ENCODE measurements at places on chromosomes 6 and 20. TPM values are rescaled to one million over a fixed set of nuclear protein-coding genes. Genes with fewer than 3 reads are reported as not detected.

EMILIN3 gene
- total RNA-seq, result 1.2 TPM

C20orf202 gene
- not detected for total RNA-seq

MAFB gene
- total RNA-seq, result not detected

GMDS gene
- 22.1 TPM for total RNA-seq

MAS1 gene
- total RNA-seq, result not detected

SMIM28 gene
- total RNA-seq, result not detected

DNA sequence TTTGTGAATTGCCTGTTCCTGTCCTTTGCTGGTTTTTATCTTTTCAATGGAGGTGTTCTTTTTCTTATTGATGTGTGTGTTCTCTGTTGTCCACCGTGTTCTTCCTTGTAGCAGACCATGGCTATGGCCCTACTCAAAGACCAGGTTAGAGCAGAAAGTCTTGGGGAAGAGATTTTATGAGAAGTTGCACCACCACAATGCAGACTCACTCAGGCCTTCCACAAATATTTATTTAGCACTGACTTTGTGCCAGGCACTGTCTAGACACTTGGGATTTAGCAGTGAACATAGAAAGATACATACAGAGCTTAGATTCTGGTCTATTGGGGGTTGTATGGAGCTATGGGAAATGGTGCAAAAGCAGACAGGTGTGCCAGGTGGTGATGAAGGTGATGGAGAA is 98.8 kb downstream of the DTD1 start:
- DNase-seq, result no peak

DNA sequence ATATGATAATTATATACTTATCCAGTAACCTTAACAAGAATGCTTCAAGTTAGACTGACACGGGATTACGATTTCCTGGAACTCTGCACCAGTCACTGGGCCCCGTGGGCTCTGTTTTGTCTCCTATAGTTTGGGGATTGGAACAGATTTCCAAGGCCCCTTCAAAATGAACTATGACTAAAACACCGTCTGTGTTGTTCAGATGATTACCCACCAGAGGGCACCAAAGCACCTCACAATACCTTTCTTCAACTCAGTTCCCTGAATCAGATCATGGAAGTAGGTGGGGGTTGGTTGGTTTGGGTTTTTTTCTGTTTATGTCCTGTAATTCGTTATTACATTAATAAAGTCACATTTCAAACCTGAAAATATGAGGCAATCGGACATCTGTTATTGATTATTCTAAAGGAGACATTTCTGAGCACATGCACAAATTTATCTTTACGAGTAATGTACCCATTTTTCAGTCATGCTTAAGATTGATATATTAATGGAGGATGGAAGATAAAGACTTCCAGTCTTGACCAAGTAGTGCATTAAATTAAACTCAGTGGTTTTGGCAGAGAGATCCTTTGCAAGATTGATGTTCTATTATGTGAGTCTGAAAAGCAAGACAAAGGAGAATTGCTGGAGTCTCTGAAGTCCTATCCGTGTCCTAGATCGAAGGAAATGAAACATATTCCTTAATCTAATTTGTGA is 112.0 kb upstream of the COL21A1 start:
- no peak for DNase-seq

DNA sequence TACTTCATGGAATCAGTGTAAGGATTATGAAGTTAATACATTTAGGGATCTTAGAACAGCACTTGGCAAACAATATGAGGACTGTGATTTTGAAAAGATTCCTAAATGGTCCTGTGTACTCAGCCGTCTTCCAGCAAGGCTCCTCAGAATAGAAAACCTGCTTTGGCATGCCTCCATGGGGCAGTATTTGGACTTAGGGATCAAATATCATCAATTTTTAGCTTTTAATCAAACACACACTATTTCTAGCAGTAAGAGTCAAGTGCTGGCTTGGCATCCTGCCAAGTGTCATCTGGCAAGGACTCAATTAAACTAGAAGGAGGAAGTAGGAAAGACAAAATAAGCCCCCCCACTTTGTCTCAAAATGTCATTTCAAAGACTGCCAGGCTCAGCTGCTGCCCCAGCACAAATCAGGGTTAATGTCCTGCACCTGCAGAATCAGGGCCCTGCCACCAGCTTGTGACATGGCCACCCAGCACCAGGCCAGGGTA is 40.8 kb downstream of the IYD start:
- DNase-seq, result no peak

DNA sequence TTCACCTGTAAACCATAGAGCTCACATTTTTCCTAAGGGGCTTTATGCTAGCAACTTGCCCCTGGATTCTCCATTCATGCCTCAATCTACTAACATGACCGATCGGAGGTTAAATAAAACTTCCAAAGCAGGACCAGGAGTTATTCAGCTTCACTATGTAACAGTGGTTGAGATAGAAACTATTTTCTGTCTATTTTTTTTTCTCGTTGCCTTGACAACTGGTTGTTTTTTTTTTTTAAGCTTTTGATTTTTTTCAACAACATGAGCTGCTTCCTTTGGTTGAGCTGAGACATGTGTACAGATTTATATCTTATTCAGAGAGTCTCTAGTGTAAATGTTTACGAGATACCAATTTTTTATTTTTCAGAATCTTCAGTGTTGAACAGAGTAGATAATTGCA is 85.7 kb downstream of the SHLD1 start:
- DNase-seq, result no peak

- DNase-seq, result no peak
These were observed 781.0 kb upstream of the GJE1 start for GRCh38 chr6:141351721-141352120.

DNA sequence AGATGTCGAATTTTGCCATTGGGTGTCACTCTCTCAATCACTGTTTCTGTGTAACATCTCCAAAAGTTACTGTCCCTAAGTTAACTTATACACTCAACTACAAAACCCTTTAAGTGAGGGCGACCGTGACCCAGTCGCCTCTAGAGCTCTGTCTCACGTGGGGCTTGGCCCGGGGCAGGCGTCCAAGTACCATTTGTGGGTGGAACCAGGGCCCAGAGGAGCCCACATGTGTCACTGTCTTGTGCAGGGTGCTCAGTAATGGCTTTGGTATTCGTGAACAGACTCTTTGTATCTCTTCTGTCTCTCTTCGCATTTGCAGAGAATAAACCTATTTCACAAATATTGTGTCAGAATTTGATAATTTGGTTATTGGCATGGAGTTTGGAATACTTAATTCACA is 109.9 kb upstream of the THBS2 start:
- DNase-seq, result no peak

- no peak for DNase-seq
These were observed 24.7 kb downstream of the ENTPD6 start for GRCh38 chr20:25220021-25220730.

GRCh38 chr6:140256248-140256647 is 881.8 kb upstream of the CITED2 start:
- DNase-seq, result no peak
